ENCODE measurements at places on chromosomes 5 and 9.

DNA sequence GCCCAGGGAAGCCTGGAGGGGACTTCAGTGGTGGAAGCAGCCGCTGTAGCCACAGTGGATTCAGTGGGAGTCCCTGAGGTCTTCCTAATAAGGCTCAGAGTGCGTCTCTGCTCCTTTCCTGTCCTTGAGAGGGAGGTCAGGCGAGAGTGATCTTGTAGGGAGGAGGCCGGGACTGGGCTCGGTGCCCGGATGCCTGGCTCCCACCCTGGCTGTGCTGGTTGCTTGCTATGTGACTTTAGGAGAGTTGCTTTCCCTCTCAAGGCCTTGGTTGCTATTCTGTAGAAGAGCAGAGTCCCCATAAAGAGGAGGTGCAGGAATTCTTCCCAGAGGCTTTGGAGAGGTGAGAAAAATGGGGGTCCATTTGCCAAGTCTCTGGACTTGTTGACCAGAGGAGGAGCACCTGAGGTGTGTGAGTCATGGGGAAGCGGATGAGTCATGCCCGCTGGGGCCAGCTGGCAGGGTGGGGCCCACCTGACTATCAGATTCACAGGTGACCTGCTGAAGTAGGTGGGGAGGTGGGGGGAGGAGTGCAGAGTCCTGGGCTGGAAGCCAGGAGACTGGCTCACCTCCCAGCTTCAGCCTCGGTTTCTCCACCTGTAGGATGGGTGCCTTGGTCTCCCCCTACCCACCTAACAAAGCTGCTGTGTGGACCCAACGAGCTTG is 13.8 kb downstream of the GSN start:
- no peak for DNase-seq

DNA sequence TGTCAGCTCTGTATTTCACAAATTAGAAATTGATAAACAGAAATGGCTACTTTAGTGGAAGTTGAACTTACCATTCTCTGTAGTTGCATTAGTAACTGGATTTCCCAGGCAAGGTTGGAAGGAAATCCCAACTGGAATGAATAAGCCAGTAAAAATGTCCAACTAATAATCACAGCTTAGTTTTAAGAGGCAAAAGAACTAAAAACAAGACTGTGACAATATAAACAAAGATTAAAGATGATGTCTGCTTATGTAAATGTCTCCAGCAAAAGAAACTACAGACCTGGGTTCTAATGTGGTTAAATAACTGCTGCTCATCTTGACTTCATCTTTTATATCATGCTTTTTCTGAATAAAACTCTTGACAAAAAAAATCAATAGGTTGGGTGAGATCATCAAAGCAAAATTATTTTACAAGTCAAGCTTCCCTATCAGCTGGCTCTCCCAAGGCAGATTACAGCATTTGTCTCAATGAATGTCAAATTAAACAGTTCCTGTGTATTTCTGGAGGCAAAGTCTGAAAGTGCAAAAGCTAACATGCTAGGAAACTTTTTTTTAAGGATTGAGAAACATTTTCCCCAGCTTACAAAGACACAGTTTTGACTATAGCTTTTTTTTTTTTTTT is 62.3 kb upstream of the HMHB1 start:
- no peak for DNase-seq

DNA sequence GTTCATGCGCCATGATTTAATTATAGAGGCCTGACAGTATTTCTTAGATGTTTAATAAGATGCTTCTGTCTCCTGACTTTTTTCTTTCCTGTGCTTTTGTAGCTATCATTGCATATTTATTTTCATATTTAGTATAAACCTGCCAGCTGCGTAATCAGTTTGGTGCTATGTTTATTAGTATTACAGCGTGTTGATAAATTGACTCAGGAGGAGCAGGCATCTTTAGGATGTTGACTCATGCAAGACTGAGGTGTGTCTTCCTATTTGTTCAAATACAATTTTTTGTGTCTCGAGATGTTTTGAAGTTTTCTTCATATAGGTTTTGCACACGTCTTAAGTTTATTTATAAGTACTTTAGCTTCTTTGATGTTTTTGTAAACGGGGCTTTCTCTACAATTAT is 35.9 kb upstream of the EXOC3 start:
- no peak for DNase-seq

DNA sequence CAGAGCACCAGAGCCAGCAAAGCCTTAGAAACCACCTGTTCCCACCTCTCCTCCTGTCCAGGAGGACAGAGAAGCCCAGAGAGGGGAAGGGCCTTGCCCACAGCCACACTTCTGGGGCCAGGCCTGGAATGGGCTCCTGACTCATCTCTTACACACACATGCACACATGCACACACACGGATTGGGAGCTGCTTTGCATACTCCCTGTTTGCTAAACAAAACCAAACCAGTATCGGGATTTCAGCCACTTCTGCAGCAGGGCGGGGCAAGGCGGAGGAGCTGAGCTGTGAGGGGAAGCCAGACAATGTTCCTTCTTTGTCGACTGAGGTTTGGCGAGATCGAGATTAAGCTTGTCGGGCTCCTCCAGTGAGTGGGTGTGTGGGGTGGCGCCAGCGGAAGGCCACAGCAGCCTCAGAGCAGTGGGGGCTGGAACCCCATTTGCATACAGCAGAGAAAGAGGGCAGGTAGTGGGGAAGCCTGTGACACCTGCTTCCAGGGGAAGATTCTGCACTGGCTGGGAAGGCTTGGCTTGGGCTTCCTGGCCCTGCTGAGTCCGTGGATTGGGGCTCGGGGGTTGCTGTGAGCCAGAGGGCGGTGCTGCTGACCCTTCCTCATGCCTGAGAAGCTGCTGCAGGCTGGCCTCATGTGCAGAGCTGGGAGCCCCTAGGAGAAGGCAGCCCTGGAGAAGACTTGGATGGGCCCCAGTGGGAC is 16.1 kb downstream of the GFI1B start:
- peak; percentile 14 for DNase-seq

DNA sequence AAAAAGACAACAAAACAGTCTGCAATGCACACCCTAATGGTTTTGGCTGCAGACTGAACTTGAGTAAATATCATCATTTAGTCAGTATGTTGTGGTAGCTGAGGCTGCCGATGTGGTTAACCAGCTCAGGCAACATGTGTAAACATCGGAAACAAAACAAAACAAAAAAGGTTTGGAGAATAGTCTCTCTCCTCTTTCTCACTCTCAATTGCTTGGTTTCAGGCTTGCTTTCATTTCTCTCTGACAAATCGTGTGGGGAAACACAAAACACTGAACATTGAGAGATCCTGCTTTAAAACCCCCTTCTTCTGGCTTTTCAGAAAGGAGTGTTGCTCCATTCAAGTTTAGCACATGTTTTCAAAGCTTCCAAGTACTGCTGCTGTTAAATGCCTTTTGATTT is 453.3 kb downstream of the BNC2 start:
- no peak for DNase-seq

DNA sequence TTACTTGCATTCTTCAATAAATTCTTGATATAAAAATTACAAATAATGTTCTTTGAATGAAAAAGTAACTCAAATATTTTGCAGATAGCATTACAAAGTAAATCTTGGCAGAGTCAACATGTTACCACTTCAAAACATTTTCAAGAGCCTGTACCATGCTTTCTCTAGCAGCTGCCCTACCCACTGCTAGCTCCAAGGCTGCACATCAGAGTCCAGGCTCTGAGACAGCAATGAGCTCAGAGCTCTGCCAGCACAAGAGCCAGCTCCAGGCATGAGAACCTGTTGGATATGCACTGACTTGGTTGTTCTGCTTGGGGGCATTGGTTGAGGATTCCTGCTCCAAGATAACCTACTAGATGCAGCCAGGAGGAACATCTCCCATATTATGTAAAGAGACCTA is 211.3 kb upstream of the HAPLN1 start:
- DNase-seq, result no peak

- no peak for DNase-seq
These were observed 280.7 kb downstream of the SPOCK1 start for GRCh38 chr5:137218471-137218870.

GRCh38 chr9:33742051-33742450 is 53.3 kb upstream of the PRSS3 start:
- no peak for DNase-seq
